ENCODE measurements at places on chromosomes 6 and 20.
A peak's percentile ranks its signal among the peaks of the same experiment; 100 is the strongest.

DNA sequence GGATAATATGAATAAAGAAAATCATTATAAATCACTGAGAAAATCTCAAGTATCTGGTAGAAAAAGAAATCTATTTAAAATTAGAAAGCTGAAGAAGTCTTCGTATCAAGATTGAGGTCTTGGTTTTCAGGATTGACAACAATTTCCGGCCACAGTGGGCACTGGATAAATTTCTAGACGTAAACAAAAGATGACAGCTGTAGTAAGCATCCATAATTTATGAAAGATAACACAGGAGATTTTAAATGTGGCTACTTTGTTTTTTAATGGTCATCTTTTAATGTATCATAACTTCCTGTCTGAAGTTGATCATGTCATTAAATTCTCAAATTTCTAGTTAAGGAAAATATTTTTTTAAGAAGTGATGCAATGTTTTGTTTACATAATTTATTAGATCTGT, 444.2 kb downstream of the HTR1B start:
- DNase-seq = no peak

DNA sequence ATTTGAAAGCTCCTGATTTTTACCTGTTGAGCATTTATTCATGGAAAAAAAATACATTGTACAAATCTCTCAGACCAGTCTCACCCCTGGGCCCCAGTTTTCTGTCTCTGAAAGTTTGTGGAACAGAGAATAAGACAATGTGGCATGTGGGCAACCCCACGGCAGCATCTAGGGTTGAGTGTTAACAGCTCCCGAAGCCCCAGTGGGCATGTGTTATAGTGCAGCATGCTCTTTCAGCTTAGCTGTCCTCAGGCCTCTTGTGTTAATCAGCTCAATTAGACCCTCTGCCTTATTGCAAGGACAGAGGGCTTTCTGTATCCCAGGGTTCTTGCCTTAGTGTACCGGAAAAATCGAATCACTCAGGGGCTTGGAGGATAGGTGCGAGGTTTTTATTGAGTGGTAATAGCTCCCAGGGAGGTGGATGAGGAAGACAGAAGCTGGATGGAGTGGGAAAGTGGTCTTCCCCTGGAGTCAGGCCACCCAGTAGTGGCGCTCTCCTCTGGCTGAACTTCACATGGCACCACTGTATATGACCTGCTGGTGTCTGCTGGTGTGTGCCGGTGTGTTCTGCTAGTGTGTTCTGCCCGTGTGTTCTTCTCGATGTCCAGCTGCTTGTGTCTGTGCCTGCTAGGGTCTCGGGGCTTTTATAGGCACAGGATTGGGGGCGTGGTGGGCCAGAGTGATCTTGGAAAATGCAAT, 382.8 kb downstream of the EPM2A start:
- DNase-seq = no peak

- no peak for DNase-seq
Measured at GRCh38 chr6:3414327-3415081, 42.3 kb downstream of the SLC22A23 start.

GRCh38 chr6:128098000-128098581, 197.2 kb upstream of the THEMIS start:
- no peak for DNase-seq

GRCh38 chr20:51392614-51393186, 149.8 kb downstream of the NFATC2 start:
- no peak for DNase-seq

DNA sequence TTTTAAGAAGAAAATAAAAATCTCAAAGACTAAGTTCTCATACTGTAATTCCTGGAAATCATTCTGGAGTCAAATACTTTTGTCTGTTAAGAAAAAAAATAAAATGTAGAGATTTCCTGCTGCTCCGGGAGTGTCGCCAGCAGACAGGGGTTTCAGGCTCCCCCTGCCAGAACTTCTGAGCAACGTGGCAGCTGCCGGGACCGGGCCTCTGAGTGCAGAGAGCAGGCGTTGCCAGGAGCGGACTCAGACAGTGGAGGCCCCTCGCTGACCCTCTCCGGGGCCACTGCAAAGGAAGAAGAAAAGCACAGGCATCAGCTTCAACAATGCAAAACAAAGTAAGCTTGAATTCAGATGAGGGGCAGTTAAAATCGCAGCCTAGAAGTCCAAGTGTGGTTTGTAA, 95.5 kb downstream of the THBS2 start:
- DNase-seq = peak; percentile 76

DNA sequence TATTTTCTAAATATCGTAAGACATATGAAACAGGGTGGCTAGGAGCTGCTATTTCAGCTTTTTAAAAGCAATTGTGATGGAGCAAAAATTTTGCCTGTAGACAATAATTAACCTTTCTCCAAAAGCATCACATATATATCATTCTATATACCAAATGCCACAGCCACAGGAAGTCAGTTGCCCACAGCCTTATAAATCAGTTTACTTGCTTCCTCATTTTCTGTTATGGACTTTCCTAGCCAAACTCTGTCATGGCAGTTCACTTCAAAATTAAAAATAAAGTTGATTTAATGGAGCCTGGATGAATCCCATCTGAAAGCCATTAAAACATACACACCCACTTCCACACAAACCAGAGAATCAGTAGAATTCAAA, 93.4 kb upstream of the NHSL1 start:
- no peak for DNase-seq

GRCh38 chr20:44403194-44404112, 48.0 kb downstream of the HNF4A start:
- DNase-seq = no peak

GRCh38 chr6:89145091-89145955, 532 bp upstream of the PM20D2 start:
- no peak for DNase-seq

DNA sequence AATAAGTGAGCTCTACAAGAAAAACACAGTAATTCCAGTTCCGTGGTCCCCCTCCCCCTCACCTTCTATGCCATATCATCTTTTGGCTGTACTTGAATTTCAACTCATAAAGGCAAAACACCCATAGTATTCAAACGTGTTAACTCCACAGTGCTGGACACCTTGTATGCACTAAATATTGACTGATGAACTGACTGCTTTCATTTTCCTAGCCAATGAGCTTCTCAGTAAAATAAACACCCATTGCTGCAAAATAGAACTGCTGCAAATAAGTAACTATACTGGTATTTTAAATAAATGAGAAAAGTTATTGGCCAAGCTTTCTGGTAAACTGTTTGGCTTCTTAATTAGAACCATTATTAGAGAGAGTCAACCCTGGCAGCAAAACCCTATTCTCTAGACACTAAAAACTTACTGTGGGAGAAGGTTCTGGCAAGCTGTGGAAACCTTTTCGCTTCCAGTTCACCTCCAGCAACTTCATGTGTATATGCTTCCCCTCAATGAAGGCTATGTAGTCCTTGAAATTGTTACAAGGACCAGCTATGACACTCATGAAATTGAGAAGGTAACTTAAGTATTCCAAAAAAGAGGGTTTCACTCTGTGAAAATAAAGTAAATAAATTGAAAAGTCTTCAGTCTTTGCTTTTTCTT, 86.0 kb downstream of the MBOAT1 start:
- no peak for DNase-seq

DNA sequence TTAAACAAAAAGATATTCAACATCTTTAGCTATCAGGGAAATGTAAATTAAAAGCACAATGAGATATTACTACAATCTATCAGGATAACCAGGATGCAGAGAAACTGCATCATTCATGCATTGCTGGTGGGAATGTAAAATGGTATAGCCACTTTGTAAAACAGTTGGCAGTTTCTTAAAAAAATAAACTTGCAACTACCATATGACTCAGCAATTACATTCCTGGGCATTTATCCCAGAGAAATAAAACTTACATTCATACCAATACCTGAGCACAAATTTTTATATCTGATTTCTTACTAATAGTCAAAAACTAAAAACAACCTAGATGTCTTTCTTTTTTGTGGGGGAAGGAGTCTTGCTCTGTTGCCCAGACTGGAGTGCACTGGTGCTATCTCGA, 190.3 kb upstream of the TAB2 start:
- DNase-seq = peak; percentile 36

DNA sequence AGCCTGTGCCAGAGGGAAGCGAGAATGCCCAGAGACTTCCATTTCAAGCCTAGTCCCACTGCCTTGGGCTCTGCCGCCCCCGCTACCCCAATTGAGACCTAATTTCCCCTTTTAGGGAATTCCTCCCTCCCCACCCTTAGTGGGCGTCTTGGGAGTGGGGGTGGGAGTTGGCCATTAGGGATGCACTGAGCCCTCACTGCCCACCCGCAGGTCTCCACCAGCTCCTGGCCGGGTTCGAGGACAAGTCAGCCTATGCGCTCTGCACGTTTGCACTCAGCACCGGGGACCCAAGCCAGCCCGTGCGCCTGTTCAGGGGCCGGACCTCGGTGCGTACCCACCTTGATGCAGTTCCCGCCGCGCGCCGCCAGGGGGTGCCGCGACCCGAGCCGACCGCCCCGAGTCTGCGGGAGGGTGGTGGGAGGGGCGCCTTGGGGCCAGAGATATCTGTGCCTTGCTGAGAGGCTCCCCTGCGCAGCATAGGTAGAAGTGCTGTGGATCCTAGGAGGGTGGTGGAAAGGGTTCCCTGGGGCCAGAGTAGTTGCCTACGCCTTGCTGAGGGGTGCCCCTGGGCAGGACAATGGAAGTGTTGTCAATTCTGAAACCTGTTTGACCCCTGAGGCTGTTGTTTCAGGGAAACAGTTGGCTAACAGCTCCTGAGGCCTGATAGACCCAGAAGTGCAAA, 9.2 kb downstream of the ITPA start:
- no peak for DNase-seq

DNA sequence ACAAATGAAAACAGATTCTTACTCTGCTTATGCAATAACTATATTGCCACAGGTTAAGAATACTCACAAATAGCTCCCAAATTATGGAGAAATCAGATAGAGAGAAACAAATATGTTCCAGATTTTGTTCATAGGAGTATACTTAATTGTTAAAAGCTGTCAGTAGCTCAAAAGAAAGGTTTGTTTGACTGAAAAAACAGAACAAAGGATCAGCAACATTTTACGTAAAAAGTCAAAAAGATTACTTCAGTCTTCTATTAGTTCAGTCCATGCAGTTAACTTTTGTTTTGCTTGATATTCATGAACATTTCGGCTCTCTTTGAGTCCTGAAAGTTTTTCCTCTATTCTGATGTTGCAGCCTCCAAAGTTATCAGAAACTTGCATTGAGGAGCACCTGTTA, 13.4 kb upstream of the NANP start:
- DNase-seq = no peak

- DNase-seq = no peak
Measured at GRCh38 chr20:37259865-37260264, 1.7 kb downstream of the GHRH start.

- no peak for DNase-seq
Measured at GRCh38 chr6:69784595-69785377, 12.0 kb downstream of the LMBRD1 start.

DNA sequence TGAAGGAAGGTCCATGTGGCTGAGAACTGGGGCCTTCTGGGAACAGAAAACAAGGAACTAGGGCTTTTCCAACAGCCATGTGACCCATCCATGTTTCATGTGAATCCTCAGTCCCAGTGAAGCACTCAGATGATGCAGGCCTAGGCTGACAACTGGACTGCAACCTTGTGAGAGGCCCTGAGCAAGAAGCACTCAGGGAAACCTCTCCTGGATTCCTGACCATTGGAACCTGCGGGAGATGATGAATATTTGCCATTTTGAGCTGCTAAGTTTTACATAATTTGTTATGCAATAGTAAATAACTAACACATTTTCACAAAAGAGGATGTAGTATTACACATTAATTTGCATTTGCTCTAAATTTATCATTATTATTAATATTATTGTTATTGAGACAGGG, 38.4 kb upstream of the HLA-G start:
- DNase-seq = no peak

- no peak for DNase-seq
Measured at GRCh38 chr6:166449036-166449435, 66.3 kb upstream of the MPC1 start.

GRCh38 chr6:139882234-139882633, 507.8 kb upstream of the CITED2 start:
- DNase-seq = no peak

- DNase-seq = no peak
Measured at GRCh38 chr6:140915551-140915950, 1217.2 kb upstream of the GJE1 start.
